Left cardiac atrium (tissue), 4 donors: ENCODE measurements at places on chromosomes 11 and 22.

DNA sequence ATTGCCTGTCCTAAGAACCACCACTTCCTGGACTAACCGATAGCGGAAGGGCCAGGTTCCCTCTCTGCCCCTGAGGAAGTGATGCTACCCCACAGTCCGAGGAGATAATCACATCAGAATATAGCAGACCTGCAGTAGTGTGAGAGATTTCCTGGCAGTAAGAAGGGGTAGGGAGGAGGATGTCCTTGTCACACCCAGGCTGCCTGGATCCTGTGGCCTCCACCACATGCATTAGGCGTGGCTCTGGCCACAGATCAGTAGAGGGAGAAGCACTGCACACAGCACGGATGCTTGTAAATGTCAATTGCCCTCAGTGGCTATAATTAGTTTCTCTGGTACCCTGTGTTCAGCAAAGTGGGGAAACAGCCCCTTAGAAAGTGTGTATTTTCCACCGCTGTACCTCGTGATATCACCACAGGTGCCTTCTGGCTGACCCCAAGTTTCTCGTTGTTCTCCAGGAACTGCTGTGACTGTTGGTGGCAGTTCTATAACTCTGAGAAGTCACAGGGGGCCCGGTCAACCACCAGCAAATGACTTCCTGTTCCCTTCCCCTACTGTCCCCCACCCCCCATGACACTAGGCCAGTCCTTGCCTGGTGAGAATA, 61.8 kb downstream of the UBASH3B start:
- DNase-seq, result no peak

GRCh38 chr11:122900587-122901202, 18.1 kb downstream of the JHY start:
- no peak for DNase-seq

GRCh38 chr22:36107436-36107835, 53.1 kb downstream of the APOL3 start:
- DNase-seq, result no peak

- no peak for DNase-seq
Observed at GRCh38 chr11:76559346-76559745, 111.2 kb downstream of the LRRC32 start.

DNA sequence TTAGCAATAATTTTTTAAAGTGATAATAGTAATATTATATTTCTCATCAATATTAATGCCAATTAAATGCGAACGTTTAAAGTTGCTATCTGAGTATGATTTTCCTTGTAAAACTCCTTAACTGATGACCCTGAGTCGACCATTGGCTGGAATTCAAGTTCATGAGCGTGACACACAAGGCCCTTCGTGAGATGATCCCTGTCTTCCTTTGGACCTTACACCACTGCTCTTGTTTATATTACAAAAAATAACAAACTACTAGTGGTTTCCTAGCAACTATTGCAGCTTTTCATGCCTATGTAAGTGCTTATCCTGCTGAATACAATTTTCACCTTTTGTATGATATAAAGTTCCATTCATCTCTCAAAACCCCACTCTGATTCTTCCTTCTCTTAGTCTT, 752.9 kb downstream of the CNTN5 start:
- DNase-seq, result no peak

DNA sequence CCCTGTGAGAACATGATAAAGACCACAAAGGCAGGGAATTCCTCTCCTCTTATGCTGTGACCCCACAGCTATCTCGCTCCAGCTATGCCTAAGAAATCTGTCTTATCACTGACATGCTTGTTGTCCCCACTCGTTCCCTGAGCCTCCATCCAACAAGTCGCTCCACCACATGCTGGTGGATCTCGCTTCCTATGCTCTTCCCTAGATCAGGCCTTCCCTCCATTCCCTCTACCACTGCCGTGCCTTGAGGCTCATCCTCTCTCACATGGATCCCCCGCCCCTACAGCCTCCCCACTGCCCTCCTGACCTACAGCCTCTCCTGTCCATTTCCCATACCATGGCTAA, 1.4 kb upstream of the DGAT2 start:
- DNase-seq, result no peak

DNA sequence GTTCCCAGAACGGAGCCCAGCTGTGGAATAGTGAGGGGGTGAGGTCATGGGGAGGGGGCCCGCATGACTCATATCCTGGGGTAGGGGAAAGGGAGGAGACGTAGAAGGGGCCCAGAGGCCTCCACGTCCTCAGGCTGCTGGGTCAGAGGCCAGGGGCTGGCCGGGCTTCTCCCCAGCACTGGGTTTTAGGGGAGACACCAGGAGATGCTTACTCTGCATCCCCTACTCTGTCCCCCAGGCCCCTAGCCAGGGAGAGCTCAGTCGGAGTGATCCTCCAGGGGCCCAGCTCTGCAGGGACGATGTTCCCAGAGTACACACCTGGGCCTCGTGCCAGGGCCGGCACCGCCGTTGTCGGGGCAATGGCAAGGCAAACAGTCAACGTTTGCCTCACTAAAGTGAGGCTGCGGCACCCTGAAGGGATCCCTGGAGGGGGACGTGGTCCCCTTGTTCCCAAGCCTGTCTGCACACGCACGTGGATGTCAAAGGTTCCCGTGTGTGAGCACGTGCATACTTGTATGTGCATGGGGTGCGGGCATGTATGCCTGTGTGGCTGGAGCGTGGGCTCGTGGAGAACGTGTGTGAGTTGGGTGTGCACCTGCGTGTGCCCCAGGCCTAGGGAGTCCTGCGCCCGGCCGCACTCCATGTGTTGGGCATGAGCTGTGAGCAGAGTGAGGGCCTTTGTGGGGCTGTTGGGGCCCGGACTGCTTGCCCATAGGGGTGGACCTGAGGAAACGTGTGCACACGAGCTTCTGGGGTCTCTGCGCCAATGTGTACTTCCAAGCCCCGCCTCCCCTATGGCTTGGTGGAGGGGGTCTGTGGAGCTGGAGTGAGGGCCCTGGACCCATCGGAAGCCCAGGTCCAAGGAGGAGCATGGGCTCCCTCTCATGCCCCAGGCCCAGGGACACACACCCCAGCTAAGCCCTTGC, 14.2 kb downstream of the PRR33 start:
- DNase-seq, result peak; percentile 73

DNA sequence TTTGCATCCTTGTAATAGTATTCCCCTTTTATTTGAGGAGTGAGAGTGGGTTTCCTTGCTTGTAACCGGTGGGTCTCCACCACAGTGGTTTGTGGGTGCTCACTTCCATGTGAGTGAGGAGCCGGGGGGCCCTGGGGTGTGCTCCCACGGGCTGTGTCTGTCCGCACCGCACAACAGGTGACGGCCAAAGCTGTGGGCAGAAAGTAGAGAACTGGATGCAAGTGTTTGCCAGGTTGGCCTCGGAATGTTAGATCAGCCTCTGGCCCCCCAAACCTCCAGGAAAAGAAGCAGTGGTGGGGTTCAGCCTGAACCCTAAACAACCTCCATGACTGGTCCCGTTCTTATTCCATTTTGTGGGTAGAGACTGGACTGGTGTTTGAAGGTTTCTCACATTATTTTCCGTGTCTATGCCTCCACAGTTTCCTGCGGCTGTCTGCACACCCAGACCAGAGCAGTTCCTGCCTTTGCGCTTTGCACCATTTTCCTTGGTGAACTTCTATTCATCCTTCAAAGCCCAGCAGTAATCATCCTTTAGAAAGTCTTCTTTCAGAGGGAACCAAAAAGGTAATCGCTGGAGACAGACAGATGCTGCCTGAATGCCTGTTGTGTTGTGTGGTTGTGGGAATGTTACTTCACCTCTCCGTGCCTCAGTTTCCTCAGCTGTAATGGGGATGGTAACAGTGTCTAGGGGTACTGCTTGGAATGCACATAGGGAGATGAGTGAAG, 77.2 kb downstream of the MYEOV start:
- DNase-seq, result no peak

DNA sequence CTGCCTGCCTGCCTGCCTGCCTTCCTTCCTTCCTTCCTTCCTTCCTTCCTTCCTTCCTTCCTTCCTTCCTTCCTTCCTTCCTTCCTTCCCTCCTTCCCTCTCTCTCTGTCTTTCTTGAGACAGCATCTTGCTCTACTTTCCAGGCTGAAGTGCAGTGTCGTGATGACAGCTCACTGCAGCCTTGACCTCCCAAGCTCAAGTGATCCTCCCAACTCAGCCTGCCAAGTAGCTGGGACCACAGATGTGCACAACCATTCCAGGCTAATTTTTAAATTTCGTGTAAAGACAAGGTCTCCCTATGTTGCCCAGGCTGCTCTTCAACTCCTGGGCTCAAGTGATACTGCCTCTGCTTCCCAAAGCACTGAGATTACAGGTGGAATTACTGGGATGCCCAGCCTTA, 328.2 kb upstream of the SORL1-AS1 start:
- DNase-seq, result no peak

GRCh38 chr11:47184711-47185304, 1.4 kb downstream of the PACSIN3 start:
- DNase-seq, result no peak

DNA sequence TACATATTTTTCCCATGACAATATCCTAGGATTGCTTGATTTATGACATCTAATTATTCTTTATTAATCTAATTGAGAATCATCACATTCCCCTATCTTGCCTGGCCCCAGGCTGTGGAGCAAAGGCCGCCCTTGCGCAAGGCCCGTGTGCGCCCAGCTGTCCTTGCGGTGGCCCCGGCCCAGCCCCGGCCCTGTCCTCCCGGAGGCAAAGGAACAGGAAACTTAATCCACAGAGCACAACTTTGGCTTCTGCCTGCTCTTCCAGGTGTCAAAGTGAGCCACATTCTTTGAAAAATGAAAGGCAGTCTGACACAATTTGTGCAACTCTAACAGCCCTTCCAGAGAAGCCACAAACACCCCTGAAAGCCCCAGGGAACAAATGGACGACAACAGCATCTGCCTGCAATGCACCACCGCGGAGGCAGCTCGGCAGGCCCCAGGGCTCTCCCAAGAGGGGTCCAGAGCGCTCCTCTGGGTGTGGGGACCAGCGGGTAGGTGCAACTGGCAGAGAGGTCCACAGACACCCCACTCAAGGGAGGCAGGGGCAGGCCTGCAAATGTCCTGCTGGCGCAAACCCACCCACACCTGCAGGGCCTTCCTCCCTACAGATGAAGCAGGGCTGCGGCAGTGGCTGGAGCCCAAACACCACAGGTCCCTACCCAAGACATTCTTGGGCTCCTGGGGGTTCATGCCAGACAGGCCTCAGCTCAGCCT, 30.3 kb downstream of the GNB1L start:
- DNase-seq, result no peak

DNA sequence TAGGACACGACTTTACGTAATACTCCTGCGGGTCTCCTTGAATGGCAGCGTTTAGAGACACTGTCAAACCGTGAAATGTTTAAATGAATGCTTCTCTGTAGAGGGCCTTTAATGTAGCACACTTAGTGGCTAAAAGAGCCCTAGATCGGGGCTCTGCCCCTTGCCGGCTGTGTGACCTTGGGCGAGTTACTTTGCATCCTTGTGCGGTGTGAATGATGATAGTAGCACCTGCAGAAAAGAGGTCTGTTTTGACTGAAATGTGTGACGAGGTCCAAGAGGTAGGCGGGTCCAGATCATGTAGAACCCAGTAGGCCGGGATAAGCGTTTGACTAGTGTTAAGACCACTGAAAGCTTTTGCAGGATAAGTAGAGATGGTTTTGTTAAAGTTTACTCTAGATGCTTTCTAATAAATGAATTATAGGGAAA, 866 bp downstream of the MED17 start:
- no peak for DNase-seq

DNA sequence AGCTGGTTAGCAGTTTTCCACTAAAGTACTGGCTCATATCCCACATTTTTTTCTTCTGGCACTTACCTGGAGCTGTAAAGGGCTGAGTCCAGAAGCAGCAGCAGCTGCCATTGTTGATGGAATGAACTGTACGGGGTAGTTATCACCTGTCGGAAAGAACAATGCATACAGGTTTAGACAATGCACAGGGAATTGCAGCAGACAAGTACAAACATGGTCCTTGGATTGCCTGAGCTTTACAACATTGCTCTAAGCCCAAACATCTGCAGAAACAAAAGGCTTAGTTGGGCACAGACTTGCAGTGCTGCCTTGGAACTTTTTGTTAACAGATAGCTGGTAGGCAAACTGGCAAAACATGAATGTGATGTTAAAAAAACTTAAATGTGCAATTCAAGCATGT, 258.8 kb downstream of the SOX6 start:
- no peak for DNase-seq

GRCh38 chr22:37162221-37163095, 12.7 kb upstream of the IL2RB start:
- DNase-seq, result no peak

GRCh38 chr11:114301088-114301487, 4.9 kb downstream of the NNMT start:
- DNase-seq, result no peak

- DNase-seq, result no peak
Observed at GRCh38 chr11:99066618-99067317, 46.0 kb downstream of the CNTN5 start.

GRCh38 chr22:34847072-34847471, 218.9 kb upstream of the ISX start:
- DNase-seq, result no peak

- no peak for DNase-seq
Observed at GRCh38 chr22:19117111-19117512, 5.1 kb downstream of the DGCR2 start.

- DNase-seq, result no peak
Observed at GRCh38 chr11:12701811-12702592, 27.8 kb downstream of the TEAD1 start.

GRCh38 chr11:69773626-69774353, 1.4 kb downstream of the FGF4 start:
- no peak for DNase-seq

- no peak for DNase-seq
Observed at GRCh38 chr22:48886604-48887393, 940.9 kb downstream of the BRD1 start.

GRCh38 chr22:23827351-23827995, 11.3 kb downstream of the DERL3 start:
- peak; percentile 15 for DNase-seq

DNA sequence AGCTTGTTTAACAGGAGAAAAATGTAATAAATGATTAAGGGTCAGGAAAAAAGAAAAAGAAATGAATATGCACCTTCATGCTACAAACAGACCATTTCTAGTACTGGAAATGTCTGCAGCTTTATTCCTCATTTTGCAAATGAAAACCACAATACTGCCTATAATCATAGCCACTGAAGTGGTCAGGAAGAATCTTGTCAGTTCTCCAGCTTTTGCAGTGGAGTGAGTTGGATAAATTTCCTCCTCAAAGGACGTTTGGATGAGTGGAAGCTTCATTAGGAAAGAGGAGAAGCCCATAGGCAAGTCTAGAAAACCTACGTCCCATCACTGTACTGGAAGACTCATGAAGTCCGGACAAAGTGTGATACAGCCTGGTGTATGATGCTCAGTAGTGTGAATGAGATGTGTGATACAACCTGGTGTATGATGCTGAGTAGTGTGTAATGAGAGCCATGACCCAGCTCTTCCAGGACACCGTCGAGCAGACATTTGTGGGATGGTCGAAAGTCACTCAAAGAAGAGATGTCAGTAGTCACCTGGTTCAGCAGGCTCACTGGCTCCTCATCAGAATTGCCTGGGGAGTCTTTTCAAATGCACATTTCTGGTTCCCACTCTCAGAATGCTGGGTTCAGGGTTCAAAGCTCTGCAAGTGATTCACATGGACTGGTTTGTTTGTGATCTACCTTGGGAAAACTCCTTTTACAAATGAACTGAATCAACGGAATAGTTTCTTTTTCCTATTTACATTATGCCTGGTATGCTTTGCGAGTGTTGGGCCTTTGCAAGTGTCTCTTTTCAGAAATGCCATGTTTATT, 101.3 kb downstream of the PDHX start:
- no peak for DNase-seq

- DNase-seq, result no peak
Observed at GRCh38 chr11:25890626-25891260, 441.2 kb upstream of the ANO3 start.
